ENCODE measurements at places on chromosomes 7 and 10.
A peak's percentile ranks its signal among the peaks of the same experiment; 100 is the strongest.

- DNase-seq: no peak
Measured at GRCh38 chr10:107986571-107986970, 822.1 kb upstream of the SORCS1 start.

DNA sequence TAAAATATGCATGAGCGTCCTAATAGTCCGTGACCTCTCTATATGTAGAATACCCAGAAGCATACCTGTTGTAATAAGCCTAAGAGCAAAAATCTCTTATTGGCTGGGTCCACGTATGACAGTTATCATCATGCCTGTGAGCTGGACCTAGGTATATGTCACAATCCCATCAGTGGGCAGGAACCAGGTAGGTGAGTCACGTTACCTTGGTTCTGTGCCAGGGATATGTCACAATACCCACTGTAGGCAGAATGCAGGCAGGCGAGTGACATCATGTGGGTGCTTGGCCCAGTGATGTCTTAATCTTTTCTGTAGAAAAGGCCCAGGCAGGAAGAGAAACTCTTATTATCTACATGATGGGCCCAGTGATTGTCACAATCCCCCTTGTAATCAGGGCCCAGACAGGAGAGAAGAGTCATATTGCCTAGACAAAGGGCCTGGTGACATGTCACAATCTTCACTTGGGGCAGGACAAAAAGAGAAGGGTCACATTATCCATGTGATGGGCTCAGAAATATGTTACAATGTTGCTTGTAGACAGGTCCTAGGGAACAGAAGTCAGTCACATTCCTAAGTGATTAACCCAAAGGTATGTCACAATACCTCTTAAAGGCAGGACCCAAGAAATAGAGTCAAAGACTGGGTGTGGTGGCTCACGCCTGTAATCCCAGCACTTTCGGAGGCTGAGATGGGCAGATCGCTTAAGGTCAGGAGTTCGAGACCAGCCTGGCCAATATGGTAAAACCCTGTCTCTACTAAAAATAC, 12.9 kb upstream of the ZNF736 start:
- DNase-seq: no peak

- DNase-seq: no peak
Measured at GRCh38 chr7:88635149-88635548, 124.4 kb upstream of the ZNF804B start.

GRCh38 chr7:106717955-106718871, 57.3 kb upstream of the CCDC71L start:
- no peak for DNase-seq

GRCh38 chr10:11560076-11560709, 51.3 kb downstream of the USP6NL start:
- no peak for DNase-seq

- DNase-seq: no peak
Measured at GRCh38 chr7:78151229-78151628, 352.7 kb downstream of the PHTF2 start.

- DNase-seq: peak; percentile 94
Measured at GRCh38 chr10:129963641-129964501, at the start of gene EBF3. TSS of gene EBF3 (minus strand) at chr10:129964274. CDS start at chr10:129963768, 506 bp downstream.

GRCh38 chr7:2635810-2636701, 4.3 kb downstream of the TTYH3 start:
- no peak for DNase-seq

GRCh38 chr10:130014263-130015074, 50.4 kb upstream of the EBF3 start:
- no peak for DNase-seq

DNA sequence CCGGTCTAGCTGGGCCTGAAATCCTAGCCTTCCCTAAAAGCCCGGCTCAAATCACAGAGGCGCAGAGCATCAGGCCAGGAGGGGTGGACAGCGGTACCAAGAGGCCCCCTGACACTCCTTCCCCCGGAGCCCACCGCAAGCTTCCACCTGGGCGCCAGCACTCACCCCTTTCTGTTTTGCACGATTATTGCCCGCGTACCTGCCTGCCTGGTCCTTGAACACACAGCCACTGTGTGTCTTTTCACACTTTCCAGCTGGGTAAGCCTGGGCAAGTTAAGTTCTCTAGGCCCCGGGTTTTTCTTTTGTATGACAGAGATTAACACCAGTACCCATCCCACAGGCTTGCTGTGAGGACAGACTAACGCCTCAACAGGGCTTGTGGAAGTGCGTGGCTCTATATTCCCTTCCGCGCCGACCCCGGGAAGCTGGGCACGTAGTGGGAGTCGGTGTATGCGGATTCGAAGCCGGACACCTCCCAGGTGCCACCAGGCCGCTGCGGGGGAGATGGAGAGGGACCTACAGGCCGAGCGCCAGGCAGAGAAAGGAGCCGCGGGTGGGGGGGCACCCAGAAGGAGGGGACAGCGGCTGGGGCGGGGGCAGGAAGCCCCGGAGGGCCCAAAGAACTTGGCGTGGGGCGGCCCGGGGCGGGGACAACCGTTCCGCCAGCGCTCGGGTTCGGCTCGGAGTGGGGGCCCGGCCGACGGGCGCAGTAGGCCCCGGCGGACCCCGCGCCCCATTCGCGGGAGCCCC, 792 bp downstream of the ZNF746 start:
- no peak for DNase-seq

DNA sequence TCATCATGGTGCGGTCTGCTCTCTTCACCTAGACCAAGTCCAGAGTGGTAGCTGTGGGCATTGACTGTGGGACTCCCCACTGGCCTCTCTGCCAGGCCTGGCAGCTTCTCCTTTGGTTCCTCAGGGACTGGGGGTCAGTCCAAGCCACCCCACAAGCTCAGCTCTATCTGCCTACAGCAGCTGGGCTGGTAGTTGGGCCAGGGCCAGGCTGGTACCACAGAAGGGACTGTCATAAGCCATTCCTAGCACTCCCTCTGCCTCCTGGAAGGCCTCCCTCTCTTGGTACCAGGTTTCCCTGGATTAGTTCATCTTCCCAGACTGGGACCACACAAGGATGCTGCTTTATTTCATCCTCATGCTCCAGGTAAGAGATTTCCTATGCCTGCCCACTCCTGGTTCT, 24.2 kb upstream of the UNC5B start:
- peak; percentile 52 for DNase-seq

DNA sequence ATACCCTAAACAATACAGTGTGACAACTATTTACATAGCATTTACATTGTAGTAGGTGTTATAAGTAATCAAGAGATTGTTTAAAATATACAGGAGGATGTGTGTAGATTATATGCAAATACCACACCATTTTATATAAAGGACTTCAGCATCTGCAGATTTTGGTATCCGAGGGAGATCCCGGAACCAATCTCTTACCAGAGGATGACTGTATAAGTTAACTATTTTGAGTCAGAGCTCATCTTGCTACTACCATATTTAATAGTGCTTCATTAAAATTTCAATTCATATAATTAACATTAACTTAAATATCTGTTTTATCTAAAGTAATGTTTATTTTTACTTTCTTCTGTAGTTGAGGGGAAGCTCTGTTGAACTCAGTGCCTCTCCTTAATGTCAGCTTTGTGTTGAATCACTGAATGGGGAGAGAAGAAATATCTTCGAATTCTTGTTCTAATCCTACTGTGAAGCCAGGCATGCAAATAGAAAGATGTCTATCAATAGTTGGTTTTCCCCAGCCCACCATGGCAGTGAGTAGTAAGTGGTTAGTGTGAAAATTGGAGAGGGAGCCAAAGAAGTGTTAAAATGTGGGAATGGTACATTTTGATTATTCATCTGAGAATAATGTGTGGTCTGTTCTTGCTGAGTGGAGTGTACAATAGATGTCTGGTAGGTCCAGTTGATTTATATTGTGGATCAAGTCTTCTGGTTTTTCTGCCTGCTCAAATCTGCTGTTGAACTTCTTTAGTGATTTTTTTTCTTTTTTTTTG, 90.1 kb upstream of the CYP26C1 start:
- DNase-seq: no peak

- DNase-seq: no peak
Measured at GRCh38 chr10:73590881-73591799, at the start of gene USP54. TSS of gene USP54 (minus strand) at chr10:73591342. CDS start at chr10:73575658, 15,684 bp downstream.

DNA sequence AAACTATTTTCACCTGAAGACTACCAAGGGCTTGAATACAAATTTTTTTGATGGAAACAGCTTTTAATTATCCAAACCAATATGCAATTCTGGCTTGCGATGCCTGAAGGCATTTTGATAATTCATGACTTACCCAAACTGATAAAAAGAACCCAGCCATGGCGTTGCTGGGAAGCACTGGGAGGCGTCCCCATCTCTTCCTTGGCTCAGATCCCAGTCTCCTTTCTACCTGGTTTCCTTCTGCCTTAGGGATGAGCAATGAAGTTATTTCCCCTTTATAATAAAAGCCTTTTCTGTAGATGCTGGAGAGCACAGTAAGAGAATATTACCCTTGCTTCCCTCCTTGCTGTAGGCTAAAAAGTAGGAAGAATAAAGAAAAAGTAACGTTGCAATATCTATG, 129.1 kb upstream of the ANK3 start:
- DNase-seq: no peak

- DNase-seq: no peak
Measured at GRCh38 chr10:30431435-30431911, 2.5 kb upstream of the MAP3K8 start.

GRCh38 chr10:14456870-14457266, 126.1 kb upstream of the FRMD4A start:
- no peak for DNase-seq

- no peak for DNase-seq
Measured at GRCh38 chr10:61626209-61626608, 36.5 kb upstream of the CABCOCO1 start.

GRCh38 chr7:53151496-53151895, 116.1 kb downstream of the POM121L12 start:
- DNase-seq: no peak

- no peak for DNase-seq
Measured at GRCh38 chr7:92456236-92456635, 9.0 kb downstream of the GATAD1 start.

DNA sequence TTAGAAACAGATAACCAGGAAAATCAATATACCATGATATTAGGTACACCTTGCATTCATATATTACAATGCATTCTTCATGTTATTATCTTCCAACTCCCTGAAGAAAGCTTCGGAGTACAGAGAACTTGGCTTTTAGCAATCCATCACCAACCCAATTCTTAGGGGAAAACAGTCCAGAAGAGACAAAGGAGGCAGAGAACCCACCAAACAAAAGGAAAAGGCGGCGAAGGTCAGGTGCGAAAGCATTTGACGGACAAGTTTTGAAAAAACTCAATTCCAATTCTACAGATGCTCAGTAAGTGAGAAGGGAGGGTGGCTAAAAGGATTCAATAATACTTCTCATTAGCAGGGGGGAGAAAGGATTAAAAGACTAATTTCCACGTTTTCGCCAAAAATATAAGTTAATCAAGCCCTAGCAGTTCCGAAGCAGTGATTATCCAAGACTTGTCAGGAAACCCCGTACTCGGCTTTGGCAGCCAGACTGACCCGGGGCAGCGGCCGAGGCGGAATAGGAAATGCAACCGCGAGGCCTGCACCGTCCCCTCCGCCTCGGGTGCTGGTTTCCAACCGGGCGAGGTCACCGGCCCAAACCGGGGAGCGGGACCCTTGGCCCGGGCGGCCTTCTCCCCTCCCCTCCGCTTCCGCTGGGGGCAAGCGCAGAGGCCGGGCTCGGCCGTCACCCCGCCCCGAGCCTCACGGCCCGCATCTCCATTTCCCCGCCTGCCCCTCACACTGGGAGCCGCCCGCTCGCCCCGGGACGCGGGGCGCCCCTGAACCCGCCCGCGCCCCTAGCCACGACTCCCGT, 747 bp downstream of the GDI2 start:
- peak; percentile 92 for DNase-seq

DNA sequence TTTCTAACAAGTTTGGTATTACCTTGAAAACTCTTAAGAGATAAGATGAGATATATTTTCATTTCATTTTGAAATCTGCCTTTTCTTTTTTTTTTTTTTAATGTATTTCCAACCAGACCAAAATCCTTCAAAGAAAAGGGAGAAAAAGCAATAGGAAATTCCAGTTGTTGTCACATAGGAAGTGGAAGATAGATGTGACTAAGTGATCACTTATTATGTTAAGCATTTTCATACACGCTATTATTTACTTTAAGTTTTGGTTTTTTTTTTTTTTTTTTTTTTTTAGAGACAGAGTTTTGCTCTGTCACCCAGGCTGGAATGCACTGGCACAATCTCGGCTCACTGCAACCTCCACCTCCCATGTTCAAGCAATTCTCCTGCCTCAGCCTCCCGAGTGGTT, 197.2 kb upstream of the FRMD4A start:
- no peak for DNase-seq

GRCh38 chr7:34371922-34372321, 286.1 kb upstream of the NPSR1 start:
- no peak for DNase-seq

DNA sequence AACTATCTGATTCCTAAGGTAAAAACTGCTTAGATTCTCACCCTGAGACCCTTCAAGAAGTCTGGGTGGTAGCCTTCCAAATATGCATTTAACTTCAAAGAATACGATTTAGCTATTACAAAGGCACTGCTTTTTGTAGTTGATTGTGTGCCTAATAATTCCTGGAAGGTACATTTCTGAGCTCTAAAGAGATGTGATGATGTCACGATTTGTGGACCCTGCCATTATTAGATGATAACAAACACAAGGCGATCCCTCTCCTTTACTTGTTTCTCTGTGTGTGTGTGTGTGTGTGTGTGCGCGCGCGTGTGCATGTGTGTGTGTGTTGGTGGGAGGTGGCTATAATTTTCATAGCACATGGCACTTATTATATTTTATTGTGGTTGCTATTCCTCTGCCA, 70.9 kb downstream of the TFPI2 start:
- no peak for DNase-seq

GRCh38 chr7:136133551-136133950, 156.4 kb upstream of the MTPN start:
- no peak for DNase-seq

GRCh38 chr10:61197057-61197456, 253.1 kb upstream of the RHOBTB1 start:
- no peak for DNase-seq

DNA sequence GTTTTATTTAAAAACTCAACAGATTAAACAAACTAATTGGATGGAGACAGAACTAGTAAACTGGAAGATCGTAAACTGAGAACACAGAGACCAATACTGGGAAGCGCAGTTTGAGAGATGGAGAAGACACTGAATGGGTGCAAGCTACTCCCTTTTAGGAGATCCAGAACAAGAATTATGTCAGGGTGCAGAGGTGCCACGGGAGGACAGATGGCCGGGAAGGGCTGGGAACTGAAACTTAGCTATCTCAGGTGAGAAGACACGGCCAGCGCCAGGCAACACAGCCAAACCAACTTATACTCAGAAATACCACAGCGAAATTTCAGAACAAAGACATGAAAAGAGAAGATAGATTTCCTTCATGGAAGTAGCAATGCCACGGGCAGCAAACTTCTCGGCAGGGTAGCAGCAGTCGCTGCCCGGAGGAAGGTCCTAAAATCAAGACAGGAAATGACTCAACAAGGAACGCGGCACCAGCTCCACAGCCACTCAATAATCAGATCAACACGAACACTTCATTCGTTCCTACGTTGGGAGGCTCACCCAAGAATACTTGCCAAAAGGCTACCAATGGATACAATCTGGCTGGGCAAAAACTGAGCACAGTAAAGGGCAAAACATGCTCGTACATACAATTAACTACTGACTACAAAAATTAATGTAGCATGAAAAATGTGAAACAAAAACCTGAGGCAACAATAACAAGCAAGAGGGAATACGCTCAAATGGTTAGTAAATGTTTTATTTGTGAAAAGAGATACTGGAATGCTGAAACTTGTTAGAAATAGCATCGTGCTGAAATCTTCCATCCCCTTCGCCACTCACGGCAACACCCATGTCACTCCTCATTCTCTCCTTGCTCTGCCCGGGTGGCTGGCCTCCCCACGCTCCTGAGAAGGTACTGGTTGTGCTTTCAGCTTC, 2.2 kb upstream of the LRRC27 start:
- no peak for DNase-seq

Data from lower leg skin (tissue), 4 donors.